ENCODE measurements at places on chromosomes 13 and 19.

DNA sequence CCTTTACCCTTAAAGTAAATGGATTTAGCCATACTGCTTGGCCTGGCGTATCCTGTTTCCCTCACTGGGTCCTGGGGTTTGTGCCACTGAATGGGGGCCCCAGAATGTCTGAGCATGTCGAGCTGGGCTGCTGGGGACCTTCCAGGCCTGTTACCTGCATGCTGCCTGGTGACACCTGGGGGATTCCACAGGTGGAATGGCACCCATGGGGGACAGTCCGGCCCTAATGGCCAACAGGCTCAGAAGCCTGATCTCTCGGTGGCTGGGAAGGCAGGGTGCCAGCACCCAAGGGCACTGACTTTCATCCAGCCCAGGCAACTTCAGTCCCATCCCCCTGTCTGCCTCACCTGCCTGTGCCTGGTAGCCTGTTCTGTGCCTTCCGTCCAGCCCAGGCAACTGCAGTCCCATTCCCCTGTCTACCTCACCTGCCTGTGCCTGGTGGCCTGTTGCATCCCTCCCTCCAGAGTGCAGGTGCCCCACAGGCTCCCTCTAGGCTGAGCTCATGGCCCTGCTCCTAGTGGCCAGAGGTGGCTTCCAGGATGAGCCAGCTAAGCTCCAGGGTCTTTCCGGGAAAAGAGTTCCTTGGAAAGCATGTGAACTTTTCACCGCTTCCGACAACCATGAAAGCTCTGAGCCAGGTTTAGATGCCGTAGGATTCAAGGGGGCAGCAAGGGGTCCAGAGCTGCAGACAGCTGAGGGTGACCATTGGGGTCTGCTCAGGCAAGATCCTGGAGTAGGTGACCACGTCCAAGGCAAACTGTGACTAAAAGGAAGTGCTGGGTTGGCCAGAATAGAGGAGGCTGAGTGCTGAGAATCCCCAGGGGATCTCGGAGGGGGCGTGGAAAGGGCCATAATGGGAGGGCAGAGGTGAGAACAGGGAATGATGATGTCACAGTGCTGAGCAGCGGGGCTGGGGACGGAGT lies 30.3 kb upstream of the ZNF492 start:
- no peak for DNase-seq

GRCh38 chr19:49150106-49150943 lies 4.9 kb downstream of the HRC start:
- DNase-seq, result peak; percentile 79

DNA sequence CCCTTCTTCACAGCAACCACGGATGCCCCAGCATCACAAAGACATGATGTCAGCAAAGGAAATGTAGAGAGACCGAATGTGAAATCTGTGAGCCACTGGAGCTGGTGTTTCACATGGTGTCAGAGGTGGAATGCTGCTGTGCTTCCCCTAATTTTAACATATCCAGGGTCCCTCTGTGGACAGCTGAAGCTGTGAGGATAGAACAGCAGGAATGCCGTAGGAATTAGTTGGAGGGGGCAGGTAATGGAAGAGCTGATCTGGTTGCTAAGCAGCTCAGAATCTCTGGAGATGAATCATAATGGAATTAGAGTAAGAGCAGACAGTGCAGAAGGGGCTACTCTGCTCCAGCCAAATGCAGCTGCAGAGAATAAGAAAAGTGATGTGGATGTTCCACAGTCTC lies 68.9 kb upstream of the ZNF835 start:
- no peak for DNase-seq

DNA sequence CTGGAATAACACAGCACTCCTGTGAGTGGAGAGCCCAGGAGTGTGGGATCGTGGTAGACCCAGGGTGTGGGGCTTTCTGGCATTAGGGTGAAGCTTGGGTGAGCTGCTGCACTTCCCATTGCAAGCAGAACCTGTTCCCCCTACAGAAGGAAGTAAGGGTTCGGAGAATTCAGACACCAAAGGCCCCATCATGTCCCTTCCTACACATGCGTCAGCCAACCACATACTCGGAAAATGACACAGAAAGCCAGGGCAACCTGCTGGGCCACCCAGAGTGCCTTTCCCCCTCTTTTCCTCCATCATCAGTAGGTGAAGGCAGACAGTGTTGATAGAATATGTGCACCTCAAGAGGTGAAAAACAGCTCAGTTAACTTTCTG lies 42.9 kb downstream of the GGACT start:
- no peak for DNase-seq

DNA sequence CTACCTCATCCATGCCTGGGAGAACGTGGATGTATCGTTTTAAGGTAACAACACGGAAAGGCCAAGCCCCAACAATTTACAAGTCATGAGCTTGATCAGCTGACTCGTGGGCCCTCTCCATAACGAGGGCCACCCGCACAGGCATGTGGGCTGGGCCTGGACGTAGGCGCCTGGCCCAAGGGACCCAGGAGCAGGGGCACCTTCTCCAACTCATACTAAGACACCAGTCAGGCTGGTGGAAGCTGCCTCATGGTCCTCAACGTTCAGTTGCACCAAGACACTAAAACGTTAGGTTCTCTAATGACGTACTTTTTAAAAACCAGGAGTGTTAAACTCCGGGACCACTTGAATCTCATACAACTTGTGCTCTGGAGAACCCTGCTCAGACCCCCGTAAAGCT lies 21.8 kb upstream of the EIF3G start:
- DNase-seq, result no peak

DNA sequence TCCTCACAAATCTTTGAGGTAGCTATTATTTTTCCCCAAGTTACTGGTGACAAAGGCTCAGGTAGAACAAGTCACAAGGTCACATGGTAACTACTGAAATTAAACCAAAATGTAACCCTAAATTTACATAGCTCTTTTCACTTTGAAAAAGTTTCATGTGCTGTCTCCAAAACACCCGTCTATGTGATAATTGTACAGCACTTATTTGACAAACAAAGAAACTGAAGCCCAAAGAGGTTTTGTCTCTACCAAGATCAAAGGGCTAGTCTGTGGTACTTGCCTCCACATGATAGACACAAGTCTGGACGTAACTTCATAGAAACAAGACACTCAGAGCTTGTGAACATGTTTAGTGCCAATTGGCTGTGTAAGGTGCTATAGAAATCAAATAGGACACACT lies 108.3 kb downstream of the SACS start:
- no peak for DNase-seq

- no peak for DNase-seq
Observed at GRCh38 chr13:97215325-97215724, 6.8 kb upstream of the MBNL2 start.

GRCh38 chr13:29948244-29948643 lies 97.8 kb upstream of the UBL3 start:
- DNase-seq, result no peak

GRCh38 chr19:38809592-38810252 lies 3.0 kb downstream of the LGALS4 start:
- DNase-seq, result no peak

DNA sequence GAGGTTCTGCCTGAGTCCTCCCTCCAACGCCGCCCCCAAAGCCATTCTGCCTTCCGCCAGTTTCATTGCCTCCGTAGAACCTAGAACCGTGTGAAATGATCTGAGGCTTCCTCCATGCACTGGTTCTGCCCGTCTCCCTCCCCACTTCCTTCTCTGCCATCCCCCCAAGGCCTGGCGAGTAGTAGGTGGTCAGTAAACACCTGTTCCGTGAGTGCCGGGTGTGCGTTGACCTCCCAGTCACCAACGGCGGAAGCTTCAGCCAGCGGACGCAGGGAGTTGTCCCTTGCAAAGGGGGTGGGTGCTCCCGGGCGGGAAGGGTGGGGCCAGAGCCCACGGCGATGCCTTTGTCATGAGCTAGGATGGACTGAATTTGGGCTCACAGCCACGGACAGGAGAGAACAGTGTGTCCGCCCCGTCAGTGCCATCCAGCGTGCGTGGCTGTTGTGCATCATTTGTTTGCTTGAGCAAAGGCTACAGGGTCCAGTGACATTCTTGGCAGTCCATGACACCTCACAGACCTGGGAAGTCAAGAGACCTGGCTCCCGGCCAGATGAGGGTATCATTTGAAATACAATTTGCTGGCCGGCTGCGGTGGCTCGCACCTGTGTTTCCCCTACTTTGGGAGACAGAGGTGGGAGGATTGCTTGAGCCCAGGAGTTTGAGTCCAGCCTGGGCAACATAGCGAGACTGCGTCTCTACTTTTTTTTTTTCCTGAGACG lies 43.1 kb downstream of the NFIC start:
- no peak for DNase-seq

GRCh38 chr19:998064-998463 lies 2.2 kb upstream of the GRIN3B start:
- no peak for DNase-seq

DNA sequence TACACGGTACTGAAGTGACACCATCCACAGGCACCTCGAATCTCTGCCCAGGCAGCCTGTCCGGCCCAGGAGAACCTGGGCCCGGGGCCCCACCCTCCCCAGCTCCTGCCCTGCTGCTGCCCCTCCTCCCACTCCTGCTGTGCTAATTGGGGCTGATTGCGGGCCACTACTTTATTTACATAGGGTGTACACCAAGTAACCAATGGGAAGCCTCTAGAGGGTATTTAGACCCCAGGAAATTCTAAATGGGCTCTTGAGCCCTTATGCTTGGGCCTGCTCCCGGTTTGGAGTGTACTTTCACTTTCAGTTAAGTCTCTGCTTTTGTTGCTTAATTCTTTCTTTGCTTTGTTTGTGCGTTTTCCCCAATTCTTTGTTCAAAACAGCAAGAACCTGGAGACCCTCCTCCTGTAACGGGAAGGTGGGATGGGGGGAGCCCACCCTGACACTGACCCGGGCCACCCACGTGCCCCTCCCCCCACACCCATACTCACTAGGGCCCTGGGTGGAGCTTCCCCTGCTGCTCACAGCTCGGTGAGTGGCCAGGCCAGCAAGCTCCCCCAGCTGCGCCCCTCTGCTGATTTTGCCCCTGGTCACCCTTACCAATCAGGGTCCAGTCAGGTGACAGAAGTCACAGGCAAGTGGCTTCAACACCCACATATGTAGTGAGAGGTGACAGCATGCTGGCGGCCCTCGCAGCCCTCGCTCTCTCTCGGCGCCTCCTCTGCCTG lies 9.4 kb downstream of the SCGB2B2 start:
- no peak for DNase-seq

GRCh38 chr13:33111414-33112110 lies 95.3 kb downstream of the KL start:
- DNase-seq, result no peak

Data from iPS-NIHi11 (cell line).